DMS79 (cell line): ENCODE measurements at places on chromosomes 1 and 21.

GRCh38 chr1:15618655-15619525, 1.6 kb downstream of the DDI2 start:
- DNase-seq, result no peak

- DNase-seq, result no peak
Measured at GRCh38 chr1:244335456-244335855, 116.3 kb downstream of the ADSS2 start.

DNA sequence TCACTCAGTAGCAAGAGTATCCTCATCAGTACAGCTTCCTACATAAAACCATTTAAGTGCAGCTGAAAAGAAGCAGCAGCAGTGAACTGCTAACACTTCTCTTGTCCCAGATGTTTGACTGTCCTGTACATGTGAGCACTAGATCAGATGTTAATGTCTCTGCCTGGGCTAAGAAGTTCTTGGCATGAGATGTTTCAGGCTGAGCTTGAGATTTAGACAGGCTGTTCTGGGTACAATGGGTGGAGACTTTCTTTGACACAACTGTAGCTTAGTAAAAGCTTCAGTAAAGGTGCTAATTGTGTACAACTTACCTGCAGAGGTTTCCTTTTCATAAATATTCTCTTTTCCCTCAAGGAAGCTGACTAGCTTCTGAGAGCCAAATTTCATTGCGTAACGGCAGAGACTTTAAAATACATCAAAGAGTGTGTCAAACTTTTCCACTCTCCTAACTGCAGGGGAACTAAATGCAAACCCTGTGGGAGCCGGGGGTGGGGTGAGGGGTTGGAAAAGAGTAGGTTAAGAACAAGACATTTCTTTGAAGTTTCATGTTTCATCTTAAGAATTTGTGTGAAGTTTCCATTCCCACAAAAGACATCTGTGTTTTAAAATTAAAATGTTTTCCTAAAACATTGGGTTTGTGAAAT, 82.1 kb upstream of the CCDC190 start:
- DNase-seq, result no peak

- DNase-seq, result peak; percentile 2
Measured at GRCh38 chr1:174702011-174702410, 254.2 kb downstream of the GPR52 start.

DNA sequence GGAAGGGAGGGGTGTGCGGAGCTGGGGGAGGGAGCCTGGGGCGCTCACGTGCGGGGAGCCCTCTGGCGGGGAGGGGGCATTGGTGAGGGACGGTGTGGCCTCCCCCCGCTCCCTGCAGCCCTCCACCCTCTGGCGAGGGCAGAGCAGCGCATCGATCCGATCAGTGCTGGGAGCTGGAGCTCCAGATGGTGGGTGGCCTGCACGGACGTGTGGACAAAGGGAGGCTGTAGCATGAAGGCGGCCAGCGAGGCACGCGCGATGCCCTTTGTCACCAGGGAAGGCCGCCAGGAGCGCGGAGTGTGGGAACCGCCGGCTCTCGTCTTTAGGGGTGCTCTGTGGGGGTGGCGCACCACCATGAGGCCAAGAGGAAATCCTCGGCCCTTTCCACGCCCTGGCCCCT, 5.4 kb upstream of the HES5 start:
- no peak for DNase-seq

- DNase-seq, result peak; percentile 97
Measured at GRCh38 chr1:116472431-116472961, 98.3 kb downstream of the CD58 start.
